Esophagus squamous epithelium (tissue), 5 donors: ENCODE measurements at places on chromosomes 11 and 22.

DNA sequence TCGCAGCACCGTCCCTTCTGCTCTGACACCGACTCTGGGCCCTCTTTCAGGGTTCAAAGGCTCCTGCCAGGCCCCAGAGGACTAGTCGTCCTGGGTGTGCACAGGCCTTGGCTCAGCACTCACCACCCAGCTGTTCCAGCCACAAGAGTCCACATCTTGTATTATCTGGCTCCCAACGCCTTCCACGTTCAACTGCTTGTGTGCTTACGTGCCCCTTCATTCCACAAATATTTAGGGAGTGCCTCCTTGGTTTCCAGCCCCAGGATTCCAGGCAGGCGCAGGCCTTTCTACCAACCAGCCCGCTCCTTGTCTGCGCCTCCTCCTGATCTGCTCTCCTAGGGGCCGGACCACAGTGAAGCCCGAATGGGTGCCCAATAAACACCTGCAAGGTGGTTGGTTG, 70.9 kb downstream of the SCUBE1 start:
- no peak for DNase-seq

GRCh38 chr11:117999354-117999993, 13.3 kb downstream of the IL10RA start:
- no peak for DNase-seq

DNA sequence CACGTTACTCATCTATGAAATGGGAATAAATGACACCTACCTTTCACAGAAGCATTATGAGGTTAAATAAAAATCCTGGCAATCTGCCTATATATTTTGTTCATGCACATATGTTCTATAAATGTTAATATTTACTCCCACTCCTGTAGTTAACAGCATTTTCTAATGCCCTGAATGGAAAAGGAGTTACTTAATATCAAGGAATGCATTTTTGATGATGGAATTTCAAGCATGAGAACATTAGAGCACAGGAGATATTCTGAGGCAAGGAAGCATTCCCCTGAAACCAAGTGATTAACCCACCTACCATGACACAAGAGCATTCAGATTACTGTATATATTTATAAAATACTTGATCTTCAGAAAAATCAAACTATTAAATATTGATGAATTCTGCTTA, 102.1 kb downstream of the ARHGAP32 start:
- DNase-seq, result no peak

- no peak for DNase-seq
These were observed at the start of gene OR8H2 for GRCh38 chr11:56103210-56103737. Gene OR8H2 (plus strand): TSS chr11:56103687. CDS start chr11:56105043, 1,356 bp downstream.

- DNase-seq, result no peak
These were observed 31.6 kb downstream of the MARK2 start for GRCh38 chr11:63870351-63871140.

- DNase-seq, result peak; percentile 66
These were observed at the start of gene APOBEC3C for GRCh38 chr22:39013942-39014722. Gene APOBEC3C (plus strand): TSS chr22:39014257. CDS start chr22:39014363, 106 bp downstream.

DNA sequence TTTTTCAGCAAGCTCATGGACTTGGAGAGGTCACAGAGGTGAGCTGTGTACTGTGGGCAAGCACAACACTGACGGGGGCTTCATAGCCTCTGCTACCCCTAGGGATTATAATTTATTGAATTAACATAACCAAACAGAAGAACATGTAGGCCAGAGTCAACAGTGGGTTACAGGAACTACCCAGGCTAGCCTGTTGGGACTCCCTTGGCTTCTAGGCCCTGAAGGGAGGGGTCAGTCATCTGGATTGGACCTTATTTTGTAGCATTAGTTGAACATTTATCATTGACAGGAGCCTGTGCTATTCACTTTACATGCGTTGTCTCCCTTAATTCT, 56.9 kb downstream of the KREMEN1 start:
- no peak for DNase-seq

DNA sequence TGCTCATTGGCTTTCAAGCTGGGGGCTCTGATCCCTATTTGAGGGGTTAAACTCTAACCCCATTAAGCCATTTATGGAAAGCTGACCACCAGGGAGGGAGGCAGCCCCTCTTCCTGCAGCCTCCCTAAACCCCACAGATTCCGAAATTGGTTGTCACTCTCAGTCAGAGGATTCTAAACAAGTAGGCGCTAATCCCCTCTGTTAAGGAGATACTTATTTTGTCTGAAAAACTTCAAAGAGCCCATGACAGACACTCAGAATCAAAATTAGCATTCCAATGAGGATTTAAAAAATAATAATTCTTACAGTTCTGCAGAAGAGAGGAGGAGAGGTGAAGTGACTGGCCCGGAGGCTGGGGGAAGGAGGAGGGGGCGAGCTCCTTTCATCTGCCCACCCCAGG, 69.7 kb upstream of the LMO1 start:
- no peak for DNase-seq

DNA sequence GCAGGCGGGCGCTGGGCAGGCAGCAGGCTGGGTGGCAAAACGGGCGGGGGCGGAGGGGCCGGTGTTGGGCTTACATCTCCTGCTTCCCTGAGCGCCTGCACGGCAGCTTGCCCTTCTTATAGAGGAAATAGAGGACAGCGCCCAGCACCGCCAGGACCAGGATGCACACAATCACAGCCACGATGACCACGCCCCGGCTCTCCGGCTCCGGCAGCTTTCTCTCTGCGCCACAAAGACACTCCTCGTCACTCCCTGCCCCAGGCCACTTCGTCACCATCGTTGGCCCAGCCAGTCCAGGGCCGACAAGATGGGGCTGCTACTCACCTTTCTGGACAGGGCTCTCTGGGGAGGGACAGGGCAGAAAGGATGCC, 6.3 kb downstream of the MCAM start:
- no peak for DNase-seq

DNA sequence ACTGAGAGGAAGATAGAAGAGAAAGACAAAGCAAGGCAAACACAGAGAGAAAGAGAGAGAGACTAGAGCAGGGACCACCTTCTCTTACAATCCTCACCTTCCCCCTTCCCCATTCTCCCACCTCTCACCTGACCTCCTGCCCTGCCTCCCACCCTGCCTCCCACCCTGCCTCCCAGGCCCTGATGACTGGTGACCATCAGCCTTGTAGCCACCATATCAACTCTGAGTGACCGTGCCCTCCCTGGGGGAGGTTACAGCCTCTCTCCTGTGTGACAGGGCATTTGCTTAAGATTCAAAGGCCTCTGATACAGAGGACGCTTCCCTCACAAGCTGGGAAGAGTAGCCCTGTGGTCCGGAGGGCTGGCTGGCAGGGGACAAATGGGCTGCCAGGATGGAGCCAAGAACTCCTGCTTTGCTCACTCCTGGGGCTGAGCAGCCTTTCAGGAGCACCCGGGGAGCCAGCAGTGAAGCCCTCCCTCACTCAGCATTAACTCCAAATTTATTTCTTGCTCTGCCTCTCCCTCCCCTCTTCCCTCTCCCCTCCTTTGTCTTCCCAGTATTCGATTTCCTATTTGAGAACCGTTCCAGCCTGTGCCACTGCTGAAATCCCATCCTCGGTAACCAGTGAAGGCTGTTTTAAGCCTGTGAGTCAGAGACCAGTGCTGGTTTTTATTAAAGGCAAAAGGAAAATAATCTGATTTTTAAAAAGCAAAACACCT, 125.2 kb upstream of the SYT13 start:
- DNase-seq, result no peak

DNA sequence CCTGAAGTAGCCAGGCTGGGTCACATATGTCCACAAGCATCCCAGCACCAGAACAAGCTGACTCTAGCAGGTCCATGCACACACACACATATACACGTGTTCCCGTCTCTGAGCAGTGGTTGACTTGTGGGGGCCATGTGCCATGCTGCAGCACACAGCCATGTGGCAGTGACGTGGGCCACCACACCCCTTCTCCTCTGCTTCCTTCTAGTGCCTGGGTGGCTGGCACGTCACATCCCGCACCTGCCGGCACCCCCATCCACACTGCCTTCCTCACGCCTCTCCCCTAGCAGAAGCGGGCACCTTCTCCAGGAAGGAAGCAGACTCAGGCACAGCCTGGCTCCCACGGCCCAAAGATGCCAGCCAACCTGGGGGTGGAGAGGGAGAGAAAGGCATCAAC, 9.5 kb downstream of the SYT7 start:
- no peak for DNase-seq

DNA sequence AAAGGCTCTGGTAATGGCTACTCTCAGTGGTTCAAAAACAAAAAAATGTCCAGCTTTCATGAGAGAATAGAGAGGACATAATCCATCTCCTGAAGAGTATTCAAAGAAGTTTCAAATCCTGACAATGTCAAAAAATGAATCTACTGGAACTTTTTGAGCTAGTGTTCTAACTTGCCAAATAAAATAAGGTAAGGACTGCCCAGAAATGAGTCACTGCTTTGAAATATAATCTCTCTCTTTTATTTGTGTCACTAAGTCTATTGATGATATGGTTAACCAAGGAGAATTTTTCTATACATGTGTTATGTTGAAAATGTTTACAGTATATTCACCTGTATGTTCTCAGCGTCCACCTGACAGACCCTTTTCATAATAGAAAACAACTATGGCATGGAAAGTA, 3.4 kb downstream of the GUCY1A2 start:
- DNase-seq, result no peak

DNA sequence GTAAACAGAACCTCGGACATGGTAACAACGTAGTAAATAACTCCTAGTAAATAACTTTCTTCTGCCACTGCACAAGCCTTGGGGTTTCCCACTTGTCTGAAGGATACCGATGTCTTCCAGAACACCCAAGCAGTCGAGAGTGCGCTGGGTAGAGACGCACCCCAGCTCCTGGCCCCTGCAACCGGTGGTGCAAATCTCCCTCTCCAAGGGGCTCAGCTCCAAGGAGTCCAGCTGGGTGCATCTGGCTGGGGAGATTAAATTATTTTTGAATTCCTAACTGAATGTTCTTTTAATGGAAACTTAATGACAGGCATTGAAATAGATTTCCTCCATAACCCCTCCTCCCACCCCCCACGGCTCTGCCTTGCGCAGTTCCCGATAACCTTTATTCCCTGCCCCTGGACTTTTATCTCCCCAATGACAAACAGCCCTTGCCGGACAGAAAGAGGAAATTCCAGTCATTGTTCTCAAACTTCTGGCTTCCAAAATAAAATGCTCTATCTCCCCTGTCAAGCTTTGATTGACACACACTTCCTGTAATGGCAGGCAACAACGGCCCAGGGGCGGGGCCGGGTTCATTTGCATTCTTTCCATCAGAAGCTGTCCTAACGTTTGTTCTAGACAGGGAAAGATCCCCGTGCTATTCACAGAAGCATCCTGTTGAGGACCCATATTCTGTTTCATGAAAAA, 31.2 kb downstream of the KCNJ1 start:
- DNase-seq, result no peak

GRCh38 chr11:65571940-65572339, 398 bp upstream of the FAM89B start:
- DNase-seq, result no peak

- no peak for DNase-seq
These were observed 60.8 kb downstream of the SLC25A17 start for GRCh38 chr22:40758390-40758789.

DNA sequence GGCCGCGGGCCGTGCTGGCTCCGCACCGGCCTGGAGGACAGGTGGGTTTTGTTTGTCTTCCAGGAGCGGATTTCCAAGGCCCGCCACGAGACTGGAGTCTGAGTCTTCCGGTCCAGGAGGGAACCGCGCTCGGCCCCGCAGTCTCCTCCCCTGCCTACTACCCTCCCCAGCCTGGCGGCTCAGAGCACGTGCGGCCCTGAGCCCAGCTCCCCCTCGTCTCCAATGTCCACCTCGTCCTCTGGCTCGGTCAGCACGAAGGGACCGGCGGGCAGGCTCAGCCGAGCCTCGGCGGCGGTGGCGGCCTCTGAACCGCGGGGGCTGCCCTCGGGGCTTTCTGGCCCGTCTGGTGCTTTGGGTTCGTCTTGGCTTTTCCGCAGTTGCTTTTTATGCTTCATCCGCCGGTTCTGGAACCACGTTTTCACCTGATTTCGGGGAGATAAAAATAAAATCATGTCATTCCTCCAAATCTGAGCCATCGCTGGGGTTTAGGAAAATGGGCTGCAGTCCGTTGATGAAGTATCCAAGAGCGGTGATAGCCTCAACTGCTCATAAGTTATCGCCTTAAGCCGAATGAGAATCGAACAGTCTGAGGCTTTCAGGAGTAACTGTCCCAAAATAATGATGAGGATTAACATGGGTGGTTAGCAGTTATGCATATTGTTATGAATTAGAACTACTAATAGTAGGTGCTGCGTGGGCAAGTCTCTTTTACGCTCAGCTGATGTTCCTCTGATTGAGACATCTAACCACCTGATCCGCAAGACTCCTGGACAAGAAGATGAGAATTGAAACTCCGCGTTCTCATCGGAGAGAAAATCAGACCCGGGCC, 4.0 kb downstream of the BSX start:
- DNase-seq, result no peak
